NCI-H1105 treated with DMSO at 0.1 percent for 48 hours (cell line): ENCODE measurements at places on chromosomes 6 and 20.

DNA sequence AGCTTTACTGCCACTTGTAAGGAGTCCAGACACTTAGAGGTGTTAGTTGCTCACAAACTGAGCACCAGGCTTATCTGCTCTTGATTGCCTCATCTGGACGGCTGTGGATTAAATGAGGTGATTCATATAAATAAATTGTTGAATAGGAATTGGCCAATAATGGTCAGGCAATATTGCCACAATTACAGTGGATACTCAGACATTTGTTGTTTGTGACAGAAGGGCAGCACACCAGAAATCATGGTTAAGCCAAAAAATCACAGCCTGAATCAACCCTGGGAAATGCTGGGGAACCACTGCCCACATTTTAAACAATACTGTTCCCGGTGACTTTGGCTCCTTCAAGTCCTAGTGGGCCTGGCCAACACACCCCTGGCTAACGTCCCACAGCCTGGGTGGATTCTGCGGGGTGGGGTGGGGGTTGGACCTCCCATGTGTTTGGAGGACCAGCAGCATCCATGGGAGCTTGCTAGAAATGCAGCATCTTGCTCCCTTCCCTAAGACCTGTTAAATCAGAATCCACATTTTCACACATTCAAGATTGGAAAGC, 29.5 kb upstream of the SPDEF start:
- no peak for DNase-seq

- DNase-seq, result no peak
Measured at GRCh38 chr6:113011801-113012200, 664.7 kb downstream of the RFPL4B start.

DNA sequence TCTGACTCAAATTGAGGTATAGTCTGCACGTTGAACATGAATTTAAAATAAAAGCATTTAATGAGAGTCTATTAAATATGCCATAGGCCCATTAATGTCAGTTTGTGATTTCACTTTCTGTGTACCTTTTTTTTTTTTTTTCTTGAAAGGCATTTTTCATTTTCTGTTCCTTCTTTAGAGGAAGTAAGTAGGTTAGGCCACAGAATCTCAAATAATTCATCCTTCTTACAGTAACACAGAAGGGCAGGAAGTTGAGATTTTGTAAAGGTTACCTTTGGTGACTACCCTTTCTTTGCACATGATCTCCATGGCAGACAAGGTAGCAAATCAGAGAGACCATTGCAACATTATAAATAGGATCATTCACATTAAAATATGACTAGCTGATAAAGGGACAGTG, 9.6 kb downstream of the L3MBTL3 start:
- DNase-seq, result no peak

GRCh38 chr6:82371799-82372546, 8.4 kb downstream of the TPBG start:
- DNase-seq, result no peak

GRCh38 chr20:22821796-22822195, 213.3 kb upstream of the SSTR4 start:
- no peak for DNase-seq
